Cortex of kidney (tissue), 1 donor: ENCODE measurements at places on chromosomes 4 and X.

GRCh38 chrX:29431895-29432294, 783.5 kb upstream of the MAGEB2 start:
- no peak for DNase-seq

GRCh38 chr4:140611854-140612253, 43.1 kb upstream of the UCP1 start:
- DNase-seq: no peak

DNA sequence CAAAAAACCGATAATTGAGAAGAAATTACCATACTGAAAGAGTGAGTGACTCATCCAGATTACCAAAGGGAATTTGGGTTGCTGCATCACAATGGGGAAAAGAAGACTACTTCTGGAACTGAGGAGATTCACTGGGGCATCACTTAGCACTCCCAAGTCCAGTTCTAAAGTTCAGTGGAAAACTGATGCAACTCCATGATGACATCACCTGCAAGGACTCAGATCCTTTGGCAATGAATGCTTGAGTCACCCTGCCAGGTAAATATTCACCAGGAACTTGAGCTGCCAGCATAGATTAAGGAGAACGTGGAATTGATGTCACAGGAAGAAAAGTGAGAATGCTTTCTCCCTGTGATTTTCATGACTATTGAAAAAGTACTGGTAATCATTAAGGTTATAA, 32.0 kb upstream of the SMIM10L2A start:
- no peak for DNase-seq

GRCh38 chrX:11365426-11365825, 72.2 kb downstream of the AMELX start:
- DNase-seq: no peak

DNA sequence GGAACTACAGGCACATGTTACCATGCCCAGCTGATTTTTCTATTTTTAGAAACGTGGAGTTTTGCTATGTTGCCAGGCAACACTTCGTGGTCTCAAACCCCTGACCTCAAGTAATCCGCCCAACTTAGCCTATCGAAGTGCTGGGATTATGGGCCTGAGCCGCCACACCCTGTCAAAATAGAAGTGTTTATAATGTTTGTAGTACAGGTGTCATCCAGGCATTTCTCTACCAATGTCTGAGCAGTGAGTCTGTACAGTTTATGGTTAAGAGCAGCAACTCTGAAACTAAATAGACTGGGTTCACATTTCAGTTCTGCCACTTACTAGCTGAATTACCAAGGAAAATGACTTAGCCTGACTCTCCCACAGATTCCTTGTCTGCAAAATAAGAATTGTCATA, 460.4 kb upstream of the GALNT7 start:
- no peak for DNase-seq

DNA sequence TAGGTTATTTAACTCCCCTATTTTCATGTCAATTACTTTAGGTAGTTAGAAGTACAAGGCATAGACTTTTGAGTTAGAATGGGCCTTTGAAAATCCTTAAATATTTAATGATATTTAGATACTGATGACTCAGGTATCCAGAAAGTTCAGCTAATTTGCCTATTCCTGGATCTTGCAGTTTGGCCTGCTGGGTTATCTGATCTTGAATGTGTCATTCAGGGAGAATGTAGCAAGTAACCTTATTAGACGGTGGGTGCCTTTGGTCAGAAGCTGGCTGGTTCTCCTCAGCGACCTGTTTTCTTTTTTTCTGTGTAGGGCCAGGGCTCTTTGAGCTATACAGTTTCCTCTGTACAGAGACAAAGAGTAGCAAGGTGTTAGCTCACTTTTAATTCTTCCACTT, 42.0 kb downstream of the MTM1 start:
- DNase-seq: no peak

- no peak for DNase-seq
Measured at GRCh38 chrX:65723706-65724105, 56.3 kb downstream of the MSN start.

- no peak for DNase-seq
Measured at GRCh38 chr4:123986268-123986798, 589.7 kb downstream of the SPRY1 start.

DNA sequence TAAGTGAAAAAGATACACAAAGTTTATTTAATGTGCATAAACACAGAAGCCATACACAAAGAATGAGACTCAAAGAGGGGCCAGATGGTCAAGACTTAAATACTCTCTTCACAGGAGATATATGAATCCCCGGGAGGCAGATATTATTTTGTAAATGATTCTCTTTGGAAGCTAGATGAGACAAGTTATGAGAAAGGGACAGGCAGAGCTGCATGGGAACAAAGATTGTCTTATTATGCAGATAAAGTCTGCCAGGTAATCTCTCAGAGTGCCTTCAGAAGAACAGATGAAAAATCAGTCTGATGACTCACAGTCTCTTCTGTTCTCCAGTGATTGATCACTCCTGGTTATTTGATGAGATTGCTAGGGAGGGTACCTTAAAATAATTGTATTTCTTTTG, 89.0 kb downstream of the NAF1 start:
- no peak for DNase-seq
